NCI-H187 treated with DMSO at 0.1 percent for 48 hours (cell line): ENCODE measurements at places on chromosomes 13 and 19.

GRCh38 chr19:15374105-15374651 is 5.4 kb downstream of the AKAP8 start:
- DNase-seq: no peak

GRCh38 chr19:295687-296370 is 4.6 kb upstream of the PLPP2 start:
- DNase-seq: no peak

DNA sequence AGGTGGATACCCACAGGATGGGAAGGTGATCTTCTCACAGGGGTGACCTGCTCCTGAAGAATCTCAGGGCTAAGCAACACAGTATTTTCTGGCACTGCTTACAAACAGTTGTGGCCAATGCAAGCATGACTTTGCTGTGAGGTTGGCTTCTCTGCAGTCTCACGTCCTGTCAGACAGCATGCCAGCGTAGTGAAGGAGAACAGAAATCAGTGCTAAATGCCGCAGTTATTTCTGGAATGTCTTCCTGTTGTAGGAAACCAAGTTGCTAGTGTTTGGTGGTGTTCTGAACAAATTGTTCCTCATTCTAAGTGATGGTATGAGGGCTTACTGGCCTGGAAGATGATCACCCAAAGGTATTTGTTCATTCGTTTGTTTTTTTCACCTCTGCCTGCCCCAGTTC is 320.1 kb downstream of the MTUS2 start:
- DNase-seq: no peak

- no peak for DNase-seq
These were observed 155.6 kb upstream of the IRS2 start for GRCh38 chr13:109941951-109942350.

GRCh38 chr13:33640832-33641231 is 177.1 kb upstream of the RFC3 start:
- no peak for DNase-seq

GRCh38 chr13:102587916-102588315 is 8.9 kb upstream of the TPP2 start:
- no peak for DNase-seq

DNA sequence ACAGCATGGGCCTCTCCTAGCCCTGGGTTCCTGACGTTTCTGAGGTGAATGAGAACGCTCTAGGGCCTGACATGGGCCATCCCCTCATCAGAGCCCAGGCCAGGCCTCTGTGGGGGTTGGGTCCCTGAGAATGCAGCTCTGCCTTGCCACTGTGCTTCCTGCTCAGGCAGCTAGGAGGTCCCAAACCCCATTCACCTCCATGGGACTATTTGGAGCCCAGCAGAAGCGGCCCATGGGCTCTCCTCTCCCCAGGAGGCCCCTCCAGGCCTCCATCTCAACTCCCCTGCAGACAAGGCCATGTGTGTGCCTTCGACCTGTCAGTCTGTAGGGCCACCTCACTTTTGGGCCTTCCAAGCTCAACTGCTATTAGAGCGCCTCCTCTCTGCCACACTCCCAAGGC is 36.9 kb downstream of the ELL start:
- DNase-seq: no peak

GRCh38 chr13:110358381-110358780 is 51.3 kb downstream of the COL4A2 start:
- DNase-seq: no peak

DNA sequence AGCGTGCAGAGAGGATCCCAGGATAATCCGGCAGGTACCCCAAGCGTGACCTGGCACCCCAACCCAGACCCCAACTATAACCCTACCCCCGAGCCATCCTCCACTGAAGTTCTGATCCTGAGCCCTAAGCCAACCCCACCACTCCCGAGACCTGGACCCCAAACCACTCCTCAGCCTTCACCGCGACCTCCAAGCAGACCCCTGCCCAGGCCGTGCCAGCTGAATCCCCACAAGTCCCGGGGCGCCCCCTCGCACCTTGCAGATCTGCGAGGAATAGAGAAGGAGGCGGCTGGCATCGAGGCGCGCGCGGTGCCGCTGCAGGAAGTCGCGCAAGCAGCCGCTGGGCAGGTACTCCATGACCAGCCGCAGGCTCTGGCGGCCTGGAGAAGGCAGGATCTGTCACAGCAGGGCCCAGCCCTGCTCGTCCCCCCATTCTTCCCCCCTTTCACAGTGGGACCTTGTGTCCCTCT is 10.1 kb upstream of the INSL3 start:
- DNase-seq: no peak

DNA sequence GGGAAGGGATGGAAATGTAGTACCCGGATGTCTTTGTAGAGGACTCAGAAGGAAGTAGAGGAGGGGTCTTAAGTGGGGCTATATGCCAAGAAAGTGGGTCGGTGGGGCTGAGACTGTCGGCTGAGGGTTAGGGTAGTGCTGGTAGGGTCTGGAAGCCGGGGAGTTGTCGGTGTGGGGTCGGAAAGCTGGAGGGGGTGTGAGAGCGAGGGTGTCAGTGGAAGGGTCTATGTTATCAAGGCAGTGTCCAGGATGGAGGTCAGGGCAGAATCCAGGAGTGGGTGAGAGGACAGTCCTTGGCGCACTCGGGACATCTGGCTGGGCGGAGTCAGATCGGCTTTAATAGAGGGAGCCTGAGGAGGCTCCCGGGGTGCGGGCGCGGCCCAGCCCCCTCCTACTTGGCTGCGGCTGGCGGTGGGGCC is 1.7 kb downstream of the HSPB6 start:
- DNase-seq: no peak

GRCh38 chr13:98773921-98774320 is 21.4 kb upstream of the SLC15A1 start:
- DNase-seq: no peak
